Right ventricle myocardium superior (tissue), 1 donor: ENCODE measurements at places on chromosomes 4 and X. TPM values are rescaled to one million over a fixed set of nuclear protein-coding genes. Genes with fewer than 3 reads are reported as not detected.

ZNF732 gene
- not detected for total RNA-seq

GLRA3 gene
- not detected for total RNA-seq

ZCCHC18 gene
- total RNA-seq: 0.65 TPM

COL25A1 gene
- 0.24 TPM for total RNA-seq

UNC5C gene
- 2.0 TPM for total RNA-seq

PLXNB3 gene
- total RNA-seq: 1.5 TPM

HHIP gene
- not detected for total RNA-seq

DOK7 gene
- total RNA-seq: 33.7 TPM

SMIM31 gene
- not detected for total RNA-seq

RNF175 gene
- total RNA-seq: 0.38 TPM

HMGB2 gene
- total RNA-seq: 35.2 TPM
